ENCODE measurements at places on chromosomes 2 and 18. TPM values are rescaled to one million over a fixed set of nuclear protein-coding genes. Genes with fewer than 3 reads are reported as not detected.

GRCh38 chr2:48852938-48853337 lies 97.4 kb upstream of the LHCGR start:
- H3K27me3 ChIP-seq: no peaks in the 10 kb centered on the region
- no peaks in the 10 kb centered on the region for H3K36me3 ChIP-seq
- no peak for DNase-seq
- H3K4me3 ChIP-seq: no peak overlapping the region
- H3K4me1 ChIP-seq: peaks cover 9% of the 10 kb centered on the region
- H3K27ac ChIP-seq: no peak overlapping the region

DNA sequence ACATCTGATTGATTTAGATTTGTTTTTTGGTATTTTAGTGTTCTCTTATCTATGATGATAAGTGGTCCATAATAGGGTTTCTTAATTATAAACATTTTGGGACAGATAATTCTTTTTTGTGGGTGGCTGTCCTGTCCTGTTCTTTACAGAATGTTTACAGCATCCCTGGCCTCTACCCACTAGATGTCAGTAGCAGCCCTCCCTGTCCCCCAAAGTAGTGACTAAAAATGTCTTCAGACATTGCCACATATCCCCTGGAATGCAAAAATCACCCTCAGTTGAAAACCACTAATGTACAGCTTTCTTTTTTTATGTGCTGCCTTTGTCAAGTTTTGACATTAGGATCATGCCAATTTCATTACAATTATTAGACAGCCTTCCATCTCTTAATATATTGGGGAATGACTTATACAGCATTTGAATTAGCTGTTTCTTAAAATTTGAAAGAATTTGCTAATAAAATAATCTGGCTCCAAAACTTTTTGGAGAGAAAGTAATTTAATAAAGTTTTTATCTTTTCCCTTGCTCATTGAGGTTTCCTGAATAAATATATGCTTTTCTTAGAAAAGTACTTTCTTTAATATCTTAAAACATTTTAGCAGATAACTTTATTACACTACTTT lies 19.5 kb downstream of the WIPF1 start:
- H3K27me3 ChIP-seq: no peaks in the 10 kb centered on the region
- DNase-seq: no peak
- no peak overlapping the region for H3K27ac ChIP-seq
- peaks cover 24% of the 10 kb centered on the region for H3K36me3 ChIP-seq
- H3K4me3 ChIP-seq: no peak overlapping the region

- H3K27me3 ChIP-seq: no peaks in the 10 kb centered on the region
- no peaks in the 10 kb centered on the region for H3K4me1 ChIP-seq
- H3K27ac ChIP-seq: no peak overlapping the region
- DNase-seq: no peak
Measured at GRCh38 chr2:198441246-198441645, 636.9 kb downstream of the PLCL1 start.

- no peak overlapping the region for H3K27ac ChIP-seq
- no peak overlapping the region for H3K4me3 ChIP-seq
- no peak for DNase-seq
- no peaks in the 10 kb centered on the region for H3K36me3 ChIP-seq
Measured at GRCh38 chr2:212288308-212288707, 250.3 kb downstream of the ERBB4 start.

DNA sequence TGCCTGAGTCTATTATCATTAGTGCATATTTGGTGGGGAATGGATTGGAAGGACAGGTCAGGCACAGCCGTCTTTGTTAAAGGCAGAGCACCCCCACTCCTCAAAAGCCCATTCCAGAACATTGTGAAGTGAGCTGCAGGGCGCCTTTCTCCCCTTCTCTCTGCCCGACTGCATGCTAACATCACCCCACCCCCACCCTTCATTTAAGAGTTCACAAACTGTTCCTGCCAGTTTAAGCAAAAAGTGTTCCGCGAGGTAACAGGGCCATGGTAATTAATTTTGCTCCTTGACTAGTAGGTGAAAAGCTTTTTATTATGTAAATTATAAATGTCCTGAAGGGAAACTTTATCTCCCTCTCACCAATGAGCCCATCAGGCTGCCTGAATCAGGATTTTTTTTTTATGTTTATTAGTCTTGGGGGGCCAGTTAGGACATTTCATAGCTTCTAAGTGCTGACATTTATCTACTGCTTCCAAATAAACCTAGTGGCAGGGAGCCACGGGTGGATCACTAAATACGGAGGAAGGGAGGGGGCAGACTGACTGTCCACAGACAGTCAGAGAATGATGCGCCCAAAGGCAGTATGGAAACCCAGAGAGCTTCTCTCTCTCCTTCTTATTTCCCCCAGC lies 99.4 kb downstream of the FTCDNL1 start:
- no peak for DNase-seq
- H3K4me1 ChIP-seq: peaks cover 2% of the 10 kb centered on the region
- no peak overlapping the region for H3K4me3 ChIP-seq
- H3K27ac ChIP-seq: no peak overlapping the region
- no peaks in the 10 kb centered on the region for H3K27me3 ChIP-seq

DNA sequence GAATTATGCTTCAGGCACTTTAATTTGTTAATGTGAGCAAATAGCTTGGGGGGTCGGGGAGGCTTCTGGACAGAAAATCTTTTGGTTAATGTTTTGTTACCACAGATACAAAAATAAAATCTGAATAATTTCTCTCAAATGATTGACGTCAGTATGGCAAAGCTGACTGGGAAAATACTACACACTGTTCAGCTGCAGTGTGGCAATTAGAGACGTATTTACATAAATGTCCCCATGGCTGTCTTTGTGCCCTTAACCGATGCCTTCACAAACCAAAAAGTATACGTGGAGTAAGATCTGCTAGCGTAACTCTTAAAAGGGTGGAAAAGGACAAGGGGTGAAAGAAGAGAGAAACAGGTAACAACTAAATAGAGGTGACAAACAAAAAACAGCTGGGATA lies 83.4 kb downstream of the ACTR2 start:
- no peak overlapping the region for H3K4me3 ChIP-seq
- H3K27ac ChIP-seq: peak overlapping the region; percentile 36
- H3K4me1 ChIP-seq: peaks cover 26% of the 10 kb centered on the region
- H3K27me3 ChIP-seq: no peaks in the 10 kb centered on the region
- no peak for DNase-seq

- H3K27ac ChIP-seq: no peak overlapping the region
- no peaks in the 10 kb centered on the region for H3K4me1 ChIP-seq
- H3K36me3 ChIP-seq: no peaks in the 10 kb centered on the region
- no peak overlapping the region for H3K4me3 ChIP-seq
- DNase-seq: no peak
Measured at GRCh38 chr2:17115466-17115865, 402.8 kb downstream of the RAD51AP2 start.

DNA sequence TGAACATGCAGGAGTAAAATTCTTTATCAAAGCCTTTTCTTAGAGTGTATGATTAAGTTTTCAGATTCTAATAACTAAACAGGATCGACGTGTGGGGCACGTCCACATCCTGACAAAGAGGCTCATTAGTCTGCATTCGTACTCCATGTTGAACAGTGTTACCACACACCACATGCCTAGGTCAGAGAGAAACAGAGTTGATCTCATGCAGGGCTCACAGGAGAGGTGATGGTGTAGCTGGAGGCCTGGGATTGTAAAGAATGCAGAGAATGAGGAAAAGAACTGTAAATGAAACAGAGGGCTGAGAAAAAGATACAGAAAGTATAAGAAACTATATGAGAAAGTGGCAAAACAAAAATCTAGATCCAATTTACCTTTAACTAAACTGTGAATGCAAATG lies 632.5 kb downstream of the BCL11A start:
- no peak for DNase-seq
- no peak overlapping the region for H3K27ac ChIP-seq
- H3K27me3 ChIP-seq: no peaks in the 10 kb centered on the region
- H3K4me1 ChIP-seq: no peaks in the 10 kb centered on the region
- no peaks in the 10 kb centered on the region for H3K36me3 ChIP-seq

GRCh38 chr2:95539290-95539689 lies 52.5 kb upstream of the TRIM43 start:
- no peaks in the 10 kb centered on the region for H3K36me3 ChIP-seq
- no peaks in the 10 kb centered on the region for H3K27me3 ChIP-seq
- no peaks in the 10 kb centered on the region for H3K4me1 ChIP-seq
- no peak overlapping the region for H3K4me3 ChIP-seq

DNA sequence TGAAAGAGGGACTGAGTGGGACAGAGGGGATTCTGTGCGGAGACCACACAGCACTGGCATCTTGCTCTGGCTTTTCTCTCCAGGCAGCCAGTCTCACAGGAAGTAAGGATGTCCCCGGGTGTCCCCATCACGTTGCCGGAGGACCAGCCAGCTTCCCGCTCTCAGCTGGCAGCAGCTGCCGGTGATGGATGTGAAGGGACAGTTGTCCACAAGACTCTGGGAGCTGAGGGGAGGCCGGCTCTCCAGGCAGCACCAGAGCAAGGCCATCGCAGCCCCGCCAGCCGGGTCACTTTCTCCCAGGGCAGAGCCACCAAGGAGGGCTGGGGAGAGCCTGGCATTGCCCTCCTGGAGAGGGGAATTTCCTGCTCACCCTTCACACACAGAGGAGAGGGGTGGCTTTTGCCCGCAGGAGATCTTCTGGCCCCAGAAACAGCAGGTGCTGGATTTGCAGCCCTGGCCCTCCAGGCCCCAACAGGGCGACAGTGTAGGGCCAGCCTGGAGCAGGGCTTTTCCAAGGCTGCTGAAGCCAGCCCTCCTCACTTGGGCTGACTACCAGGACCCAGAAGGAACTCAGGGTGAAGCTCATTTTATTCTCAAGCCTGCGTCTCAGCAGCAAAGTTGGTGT lies 24.0 kb upstream of the B3GNT7 start:
- peaks cover 3% of the 10 kb centered on the region for H3K36me3 ChIP-seq
- H3K4me1 ChIP-seq: no peaks in the 10 kb centered on the region
- H3K4me3 ChIP-seq: no peak overlapping the region

DNA sequence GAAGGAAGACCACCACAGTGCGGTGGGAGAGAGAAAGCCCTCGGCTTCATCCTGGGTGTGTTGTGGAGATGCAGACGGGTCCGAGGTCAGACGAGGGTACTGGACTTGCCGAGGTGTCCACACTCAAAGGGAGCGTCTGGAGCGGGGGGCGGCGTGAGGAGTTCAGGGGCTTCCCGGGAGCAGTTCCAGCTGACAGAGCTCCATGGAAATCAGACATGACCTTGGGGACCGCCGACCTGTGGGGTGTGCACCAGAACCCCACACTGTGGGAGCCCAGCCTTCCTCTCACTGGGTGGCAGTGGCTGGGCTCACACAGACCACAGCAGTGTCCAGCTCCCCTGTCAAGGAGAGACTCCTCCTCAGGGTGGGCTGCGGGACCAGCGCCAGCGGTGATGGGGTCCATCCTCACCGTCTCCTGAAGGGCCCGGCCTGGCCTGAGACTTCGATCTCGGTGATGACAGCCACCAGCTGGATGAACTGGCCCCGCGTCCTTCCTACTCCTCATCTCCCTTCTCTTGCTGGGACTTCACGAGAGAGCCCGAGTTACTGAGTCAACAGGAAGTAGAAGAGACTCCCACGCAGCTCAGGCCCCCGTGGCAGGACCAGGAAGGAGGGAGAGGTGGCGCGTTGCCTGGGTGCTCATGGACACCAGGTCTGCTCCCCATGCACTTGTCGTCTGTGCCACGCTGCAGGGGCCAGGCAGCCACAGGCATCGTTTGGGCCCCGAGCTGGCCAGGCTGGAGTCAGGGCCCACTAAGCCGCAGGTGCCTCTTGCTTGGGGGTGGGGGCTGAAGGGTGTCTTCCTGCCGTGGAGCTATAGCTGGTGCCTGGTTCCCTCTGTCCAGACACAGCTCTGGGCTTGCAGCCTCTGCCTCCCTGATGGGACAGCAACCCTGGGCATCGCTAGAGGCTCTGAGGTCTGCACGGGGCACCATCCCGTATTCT lies 101.9 kb upstream of the CTDP1 start:
- H3K27me3 ChIP-seq: no peaks in the 10 kb centered on the region
- H3K36me3 ChIP-seq: no peaks in the 10 kb centered on the region
- H3K27ac ChIP-seq: no peak overlapping the region
- no peak overlapping the region for H3K4me3 ChIP-seq
- peaks cover 9% of the 10 kb centered on the region for H3K4me1 ChIP-seq

DNA sequence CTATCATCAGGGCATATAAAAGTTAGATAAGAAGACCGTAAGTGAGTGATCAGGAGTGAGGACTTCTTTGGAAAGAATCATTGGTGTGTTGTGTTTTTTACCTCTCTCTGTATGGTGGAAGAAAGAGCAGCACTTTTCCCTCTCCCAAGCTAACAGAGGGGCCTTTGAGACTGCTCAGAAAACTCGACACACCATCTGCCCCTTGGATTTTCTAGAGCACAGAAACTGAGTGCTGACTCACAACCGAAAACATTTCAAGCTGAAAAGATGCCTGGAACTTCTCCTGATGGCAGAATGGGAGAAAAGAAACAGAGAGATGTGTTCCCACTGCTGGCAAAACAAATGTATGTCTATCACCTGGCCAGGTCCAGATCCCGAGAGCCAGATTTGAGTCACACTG lies 156.6 kb downstream of the DNAH7 start:
- no peak overlapping the region for H3K4me3 ChIP-seq
- no peaks in the 10 kb centered on the region for H3K27me3 ChIP-seq
- H3K27ac ChIP-seq: no peak overlapping the region
- no peak for DNase-seq
- H3K4me1 ChIP-seq: no peaks in the 10 kb centered on the region
- no peaks in the 10 kb centered on the region for H3K36me3 ChIP-seq

- DNase-seq: no peak
- no peaks in the 10 kb centered on the region for H3K36me3 ChIP-seq
- no peak overlapping the region for H3K27ac ChIP-seq
- H3K4me1 ChIP-seq: no peaks in the 10 kb centered on the region
Measured at GRCh38 chr2:234816491-234816890, 135.3 kb upstream of the SH3BP4 start.

DNA sequence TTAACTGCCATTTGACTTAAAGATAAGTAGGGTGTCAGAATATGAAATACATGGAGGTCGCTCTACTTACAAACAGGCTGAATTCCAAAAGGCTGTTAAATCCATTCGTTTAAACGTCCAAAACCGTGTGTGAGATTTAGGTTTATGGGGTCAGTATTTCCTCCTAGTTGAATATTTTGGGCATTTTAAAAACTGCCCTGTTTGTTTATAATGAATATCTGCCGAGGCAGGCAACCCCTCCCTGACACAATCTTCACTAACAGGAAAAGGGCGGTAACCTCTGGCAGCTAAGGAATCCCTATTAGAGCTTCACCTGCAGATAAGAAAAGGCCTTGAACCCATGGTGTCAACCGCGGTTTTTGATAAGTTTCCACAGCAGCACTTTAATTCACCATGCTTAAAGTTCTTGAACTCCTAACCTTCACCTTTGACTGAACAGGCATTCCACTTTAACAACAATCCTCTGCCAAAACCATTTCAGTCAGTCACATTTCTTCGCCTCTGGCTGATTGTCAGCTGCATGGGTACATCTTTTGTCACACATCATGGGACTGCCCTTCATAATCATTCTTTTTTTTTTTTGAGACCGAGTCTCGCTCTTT lies 17.8 kb downstream of the TRAK2 start:
- H3K36me3 ChIP-seq: no peaks in the 10 kb centered on the region
- H3K27ac ChIP-seq: peak overlapping the region; percentile 73
- peaks cover 26% of the 10 kb centered on the region for H3K4me1 ChIP-seq

GRCh38 chr2:46086578-46087070 lies 210.6 kb upstream of the EPAS1 start:
- peaks cover 34% of the 10 kb centered on the region for H3K4me1 ChIP-seq
- no peak overlapping the region for H3K4me3 ChIP-seq
- peak; percentile 30 for DNase-seq
- peak overlapping the region; percentile 78 for H3K27ac ChIP-seq
- no peaks in the 10 kb centered on the region for H3K27me3 ChIP-seq

- no peak overlapping the region for H3K4me3 ChIP-seq
- no peaks in the 10 kb centered on the region for H3K36me3 ChIP-seq
- no peaks in the 10 kb centered on the region for H3K27me3 ChIP-seq
Measured at GRCh38 chr2:46861916-46862315, 53.7 kb downstream of the MCFD2 start.

The RTTN gene
- total RNA-seq: 13.1 TPM

The LRATD1 gene
- 4.9 TPM for total RNA-seq

The SLC30A3 gene
- total RNA-seq: 1.1 TPM

The ARHGEF33 gene
- 0.76 TPM for total RNA-seq

The SP140L gene
- total RNA-seq: 22.8 TPM

The DYSF gene
- 60.8 TPM for total RNA-seq

The DRC1 gene
- total RNA-seq: 27.4 TPM

All from upper lobe of left lung (tissue), 6 donors.